ENCODE measurements at places on chromosomes 6 and 20. TPM values are rescaled to one million over a fixed set of nuclear protein-coding genes. Genes with fewer than 3 reads are reported as not detected.

DNA sequence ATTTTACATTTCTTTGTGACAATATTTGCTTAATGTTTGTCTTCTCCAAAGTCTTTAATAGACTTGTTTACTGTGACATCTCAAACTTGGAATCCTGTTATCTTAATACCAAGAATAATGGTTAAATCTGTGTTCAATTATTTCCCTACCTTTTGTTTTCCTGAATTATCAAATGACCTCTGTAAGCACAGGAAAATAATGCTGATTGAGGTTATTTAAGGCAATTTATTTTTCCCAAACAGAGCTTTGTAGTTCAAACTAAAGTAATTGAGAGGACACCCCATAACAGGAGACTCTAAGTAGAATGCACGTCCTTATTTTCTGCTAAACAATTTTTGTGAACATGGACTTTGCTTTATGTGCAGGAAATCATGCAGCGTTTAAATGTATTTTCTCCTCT, 195.0 kb downstream of the BTBD3 start:
- DNase-seq: no peak

DNA sequence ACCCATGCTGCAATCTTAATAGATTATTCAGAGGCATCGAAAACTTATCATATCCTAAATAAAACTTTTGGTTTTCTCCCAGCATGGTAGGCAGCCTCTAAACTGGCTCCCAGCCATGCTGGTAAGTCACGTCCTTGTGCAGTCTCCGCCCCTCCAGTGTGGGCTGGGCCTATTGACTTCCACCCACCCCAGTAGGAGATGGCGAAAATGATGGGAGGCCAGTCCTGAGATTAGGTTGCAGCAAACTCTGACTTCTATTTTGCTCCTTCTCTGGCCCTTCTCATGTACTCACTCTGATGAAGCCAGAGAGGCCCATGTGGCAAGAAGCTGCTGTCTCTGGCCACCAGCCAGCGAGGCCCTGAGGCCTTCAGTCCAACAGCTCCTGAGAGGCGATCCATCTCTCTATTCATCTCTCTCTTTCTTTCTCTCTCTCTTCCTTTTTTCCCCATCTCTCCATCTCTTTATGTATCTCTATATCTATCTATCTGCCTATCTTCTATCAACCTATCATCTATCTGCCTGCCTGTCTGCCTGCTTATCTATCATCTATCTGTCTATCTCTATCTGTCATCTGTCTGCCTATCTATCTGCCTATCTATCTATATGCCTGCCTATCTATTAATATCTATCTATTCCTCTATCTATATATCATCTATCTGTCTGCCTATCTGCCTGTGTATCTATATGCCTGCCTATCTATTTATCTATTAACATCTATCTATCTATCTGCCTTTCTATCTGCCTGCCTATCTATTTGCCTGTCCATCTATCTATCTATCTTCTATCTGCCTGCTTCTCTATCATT, 52.7 kb upstream of the STX16 start:
- DNase-seq: peak; percentile 24

DNA sequence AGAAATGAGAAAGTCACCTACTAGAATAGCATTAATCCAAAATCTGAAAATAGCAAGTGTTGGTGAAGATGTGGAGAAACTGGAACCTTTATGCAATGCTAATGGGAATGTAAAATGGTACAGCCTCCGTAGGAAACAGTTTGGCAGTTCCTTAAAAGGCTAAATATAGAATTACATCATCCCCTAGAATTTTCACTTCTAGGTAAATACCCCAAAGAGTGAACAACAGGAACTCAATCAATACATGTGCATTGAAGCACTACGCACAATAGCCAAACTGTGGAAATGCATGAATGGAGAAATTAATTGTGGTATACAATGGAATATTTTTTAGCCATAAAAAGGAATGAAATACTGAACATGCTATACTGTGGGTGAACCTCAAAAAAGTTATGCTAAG, 982.0 kb upstream of the FLRT3 start:
- no peak for DNase-seq

GRCh38 chr6:159099276-159099675, 54.5 kb upstream of the TAGAP start:
- no peak for DNase-seq

GRCh38 chr6:18416341-18416679, 29.2 kb downstream of the RNF144B start:
- peak; percentile 5 for DNase-seq

DNA sequence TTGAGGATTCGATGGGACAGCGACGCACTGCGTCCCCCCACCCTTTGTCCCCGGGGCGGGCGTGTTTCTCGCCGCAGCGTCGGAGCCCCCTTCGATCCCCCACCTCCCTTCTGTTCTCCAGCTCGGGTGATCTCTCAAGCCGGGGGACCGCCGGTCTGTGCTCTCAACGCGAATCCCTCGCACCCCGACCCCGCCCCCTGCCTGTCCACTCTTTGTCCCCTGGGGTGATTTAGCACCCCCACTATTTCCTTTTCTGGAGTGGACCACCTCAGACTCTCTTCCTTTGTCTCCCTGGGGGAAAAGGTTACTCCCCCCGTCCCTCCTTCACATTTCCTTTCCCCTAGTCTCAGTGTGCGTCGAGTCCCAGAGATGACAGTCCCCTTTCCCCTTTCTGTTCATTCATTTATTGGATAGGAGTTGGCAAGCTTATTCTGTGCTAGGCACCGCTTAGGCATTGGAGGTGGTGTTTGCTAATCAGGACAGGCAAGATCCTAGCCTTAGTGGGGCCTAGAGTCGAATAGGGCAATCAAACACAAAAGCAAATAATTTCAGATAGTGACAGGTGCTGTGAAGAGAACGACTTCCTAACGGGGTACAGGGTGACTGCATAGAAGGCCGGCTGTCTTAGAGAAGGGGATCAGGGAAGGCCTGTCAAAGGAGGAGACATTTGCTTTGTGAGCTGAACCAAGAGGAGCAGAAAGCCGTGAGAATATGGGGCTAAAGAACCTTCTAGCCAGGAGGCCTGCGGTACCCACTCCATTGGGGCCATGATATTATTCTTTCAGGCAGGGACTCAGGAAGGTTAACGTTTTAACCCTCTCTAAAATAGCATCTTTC, 741 bp downstream of the PTPN1 start:
- peak; percentile 33 for DNase-seq

GRCh38 chr6:143708889-143709288, 31.1 kb downstream of the PHACTR2 start:
- no peak for DNase-seq

DNA sequence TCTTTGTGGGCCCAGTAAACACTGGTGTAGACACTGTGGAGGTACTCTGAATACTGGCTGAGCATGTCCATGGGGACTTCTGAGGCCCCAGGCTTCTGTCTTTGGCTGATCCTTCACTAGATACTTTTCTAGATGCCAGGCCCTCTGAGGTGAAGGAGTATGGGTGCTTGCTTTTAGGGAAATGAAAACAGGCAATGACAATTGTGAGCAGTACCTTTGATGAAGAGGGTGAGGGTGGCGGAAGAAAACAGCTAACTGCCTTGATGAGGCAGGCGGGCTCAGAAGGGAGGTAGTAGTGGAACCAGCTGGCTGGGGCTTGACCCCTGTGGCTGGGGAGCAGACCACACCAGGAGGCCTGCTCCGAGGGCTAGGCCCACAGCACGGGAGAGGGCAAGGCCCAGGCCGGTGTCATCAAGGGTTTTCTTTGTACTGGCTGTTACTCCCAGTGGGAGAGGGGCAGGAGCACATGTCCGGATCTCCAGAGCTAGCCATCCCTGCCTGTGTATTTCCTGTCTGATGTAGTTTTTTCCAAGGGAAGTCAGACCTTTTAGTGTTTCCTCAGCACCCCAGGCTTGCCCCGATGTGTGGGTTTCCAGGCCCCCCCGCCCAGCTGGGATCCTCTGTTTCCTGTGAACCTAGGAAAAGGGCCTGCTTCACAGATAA, 3.9 kb downstream of the PLCG1 start:
- peak; percentile 89 for DNase-seq

- DNase-seq: no peak
Measured at GRCh38 chr6:170555305-170555704, 1.1 kb downstream of the TBP start.

DNA sequence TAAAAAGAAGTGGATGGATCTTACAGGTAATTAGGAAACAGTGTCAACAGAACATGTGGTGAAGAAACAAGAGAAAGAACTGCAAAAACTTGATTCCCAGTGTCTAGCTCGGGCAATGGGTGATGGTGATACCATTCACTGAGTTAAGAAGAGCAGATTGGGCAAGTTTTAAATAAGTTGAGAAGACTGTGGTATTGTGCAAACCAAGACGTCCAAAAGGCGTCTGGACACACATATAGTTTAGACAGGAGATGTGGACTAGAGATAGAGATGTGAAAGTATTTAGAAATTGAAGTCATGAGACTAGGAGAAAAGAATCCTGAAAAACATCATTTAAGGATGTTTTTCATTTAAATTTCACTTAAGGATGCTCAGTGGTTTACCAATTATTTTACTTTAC, 53.9 kb downstream of the CDK19 start:
- no peak for DNase-seq

- peak; percentile 3 for DNase-seq
Measured at GRCh38 chr20:18443886-18444285, 22.9 kb downstream of the DZANK1 start.

DNA sequence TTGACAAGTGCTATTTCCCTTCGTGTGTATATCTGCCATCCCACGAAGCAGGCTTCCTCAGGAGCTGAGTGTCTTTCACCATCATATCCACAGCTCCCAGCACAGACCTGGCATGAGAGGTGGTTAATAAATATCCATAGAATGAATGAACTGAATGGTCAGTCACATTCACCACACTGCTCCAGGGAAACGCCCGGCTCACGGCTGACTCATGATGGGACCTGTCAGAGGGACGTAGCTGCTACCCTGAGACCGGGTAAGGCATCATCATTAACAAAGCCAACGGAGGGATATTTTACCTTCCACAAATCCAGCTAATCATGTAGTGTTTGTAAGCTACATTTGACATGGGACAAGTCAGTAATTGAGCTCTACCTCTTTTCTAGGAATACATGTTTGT, 12.5 kb downstream of the AGPAT4 start:
- no peak for DNase-seq

DNA sequence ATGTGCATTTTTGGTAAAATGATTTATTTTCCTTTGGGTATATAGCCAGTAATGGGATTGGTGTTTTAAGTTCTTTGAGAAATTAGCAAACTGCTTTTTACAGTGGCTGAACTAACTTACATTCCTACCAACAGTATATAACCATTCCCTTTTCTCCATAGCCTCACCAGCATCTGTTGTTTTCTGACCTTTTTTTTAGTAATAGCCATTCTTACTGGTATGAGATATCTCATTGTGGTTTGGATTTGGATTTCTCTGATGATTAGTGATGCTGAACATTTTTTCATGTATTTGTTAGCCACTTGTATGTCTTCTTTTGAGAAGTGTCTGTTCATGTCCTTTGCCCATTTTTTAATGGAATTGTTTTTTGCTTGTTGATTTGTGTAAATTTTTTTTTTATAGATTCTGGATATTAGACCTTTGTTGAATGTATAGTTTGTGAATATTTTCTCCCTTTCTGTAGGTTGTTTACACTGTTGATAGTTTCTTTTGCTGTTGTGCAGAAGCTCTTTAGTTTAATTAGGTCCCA, 42.3 kb downstream of the STK4 start:
- DNase-seq: no peak

GRCh38 chr20:60224914-60225313, 266.7 kb downstream of the CDH26 start:
- no peak for DNase-seq

GRCh38 chr6:72941751-72942150, 283.5 kb downstream of the KHDC1L start:
- no peak for DNase-seq

DNA sequence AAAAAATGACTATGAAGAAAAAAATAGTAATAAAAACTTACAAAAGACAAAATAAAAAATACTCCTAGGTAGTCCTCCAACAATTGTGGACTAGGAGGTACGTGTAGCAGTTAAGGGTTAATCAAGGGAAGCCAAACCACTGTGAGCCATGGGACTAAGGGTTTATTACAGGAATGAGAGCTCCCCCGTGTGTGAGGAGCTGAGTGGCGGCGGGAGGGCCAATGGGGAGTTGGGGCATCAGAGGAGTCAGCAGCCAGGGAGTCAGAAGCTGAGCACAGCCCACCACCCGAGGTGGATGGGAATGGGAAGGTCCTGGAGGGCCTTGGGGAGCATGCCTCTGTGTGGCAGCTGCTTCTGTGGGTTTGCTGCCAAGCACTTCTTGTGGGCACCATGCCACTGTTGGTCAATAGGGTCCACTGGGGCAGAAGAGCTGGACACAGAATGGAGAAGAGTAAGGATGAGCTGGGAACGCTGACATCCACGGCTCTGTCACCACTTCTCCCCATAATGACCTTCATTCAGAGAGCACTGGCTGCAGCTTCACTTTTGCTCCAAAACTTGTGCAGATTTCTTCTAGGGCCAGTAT, 373.3 kb downstream of the CDKAL1 start:
- peak; percentile 51 for DNase-seq

SYCP2L gene
- total RNA-seq: 0.40 TPM

CD83 gene
- total RNA-seq: 0.16 TPM

SRMS gene
- total RNA-seq: not detected

EEF1A1 gene
- 11,113 TPM for total RNA-seq

Data from myocyte (in vitro differentiated cells).